ENCODE measurements at places on chromosomes 16 and 17. TPM values are rescaled to one million over a fixed set of nuclear protein-coding genes. Genes with fewer than 3 reads are reported as not detected.

The OTOA gene
- total RNA-seq: not detected

The ITGAL gene
- total RNA-seq: 292 TPM

The SYCE1L gene
- 6.2 TPM for total RNA-seq

The GGT6 gene
- not detected for total RNA-seq

The ZC3H18 gene
- total RNA-seq: 101 TPM

The FBXW10 gene
- total RNA-seq: not detected

The TNP2 gene
- not detected for total RNA-seq

The SUZ12 gene
- total RNA-seq: 70.4 TPM

The CFAP97D1 gene
- total RNA-seq: not detected

The P2RX1 gene
- 4.0 TPM for total RNA-seq

The KRT33A gene
- not detected for total RNA-seq

The ABCA6 gene
- not detected for total RNA-seq

The CCL4 gene
- total RNA-seq: 136 TPM

The TCAP gene
- total RNA-seq: 0.87 TPM

DNA sequence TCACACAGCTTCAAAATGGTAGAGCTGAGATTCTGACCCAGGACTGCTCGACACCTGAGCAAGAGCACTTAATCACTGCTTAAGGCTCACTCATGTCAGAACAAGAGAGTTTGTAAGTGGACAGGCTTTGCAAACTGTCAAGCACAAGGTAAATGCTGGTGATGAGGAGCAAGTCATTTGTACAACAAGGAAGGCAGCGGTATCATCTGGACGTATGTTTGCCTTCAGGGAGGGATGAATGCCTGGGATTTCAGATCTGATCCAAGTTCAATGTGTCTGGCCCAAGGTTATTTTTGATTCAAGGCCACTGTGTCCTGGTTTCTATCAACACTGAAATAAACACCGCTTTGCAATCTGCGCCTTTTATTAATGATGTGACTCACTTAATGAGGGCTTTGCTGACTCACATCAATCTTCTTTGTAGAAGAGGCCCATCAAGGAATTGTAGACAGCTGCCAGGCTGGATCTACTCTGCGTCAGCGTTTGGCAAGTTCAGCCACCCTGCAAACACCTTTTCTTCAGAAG, 174.4 kb upstream of the HS3ST3A1 start:
- no peak for DNase-seq
- no peaks in the 10 kb centered on the region for H3K27me3 ChIP-seq
- no peaks in the 10 kb centered on the region for H3K4me1 ChIP-seq
- H3K27ac ChIP-seq: no peak overlapping the region

DNA sequence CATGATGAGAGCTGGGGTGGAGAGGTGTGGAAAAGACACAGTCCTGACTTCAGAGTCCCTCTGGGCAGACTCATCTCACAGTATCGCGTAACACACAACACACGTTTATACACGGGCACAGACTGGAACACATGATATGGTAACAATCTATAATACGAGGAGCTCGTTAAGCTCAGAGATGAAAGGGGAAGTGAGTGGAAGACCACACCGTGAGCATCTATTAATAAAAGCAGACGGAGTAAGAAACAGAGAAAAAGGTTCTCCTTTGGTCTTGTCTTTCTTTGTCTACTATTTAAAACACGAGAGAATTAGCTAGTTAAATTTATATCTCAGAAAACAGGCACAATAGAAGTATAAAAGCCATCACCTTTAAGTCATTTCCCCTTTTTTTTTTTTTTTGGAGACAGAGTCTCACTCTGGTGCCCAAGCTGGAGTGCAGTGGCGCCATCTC, 13.5 kb downstream of the ANKRD11 start:
- H3K4me1 ChIP-seq: peaks cover 76% of the 10 kb centered on the region
- H3K36me3 ChIP-seq: peaks cover 22% of the 10 kb centered on the region
- peak overlapping the region; percentile 7 for H3K4me3 ChIP-seq
- H3K27me3 ChIP-seq: no peaks in the 10 kb centered on the region
- no peak for DNase-seq

GRCh38 chr16:77273-77806, 685 bp upstream of the MPG start:
- peaks cover 23% of the 10 kb centered on the region for H3K27me3 ChIP-seq
- peak overlapping the region; percentile 74 for H3K27ac ChIP-seq
- peak; percentile 31 for DNase-seq

DNA sequence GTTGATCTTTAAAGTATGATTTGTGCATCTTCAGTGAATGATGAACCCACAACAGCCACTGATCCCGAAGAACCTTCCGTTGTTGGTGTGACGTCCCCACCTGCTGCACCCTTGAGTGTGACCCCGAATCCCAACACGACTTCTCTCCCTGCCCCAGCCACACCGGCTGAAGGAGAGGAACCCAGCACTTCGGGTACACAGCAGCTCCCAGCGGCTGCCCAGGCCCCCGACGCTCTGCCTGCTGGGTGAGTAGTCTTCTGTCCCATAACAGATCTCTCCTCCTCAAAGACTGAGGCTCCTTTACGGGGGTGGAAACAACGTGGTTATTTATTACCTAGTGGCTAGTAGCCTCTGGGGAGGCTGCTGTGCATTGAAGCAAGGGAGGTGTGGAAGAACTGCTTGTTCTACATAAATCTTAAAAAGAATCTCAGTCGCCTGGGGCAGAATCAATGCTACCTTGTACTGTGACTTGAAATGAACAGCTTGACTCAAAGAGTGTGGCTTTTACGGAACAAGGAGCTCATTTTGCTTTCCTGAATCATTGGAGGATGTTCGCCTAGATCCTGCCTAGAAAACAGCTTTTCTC, 63.0 kb upstream of the CLEC18A start:
- no peak for DNase-seq
- H3K27me3 ChIP-seq: no peaks in the 10 kb centered on the region
- peaks cover 2% of the 10 kb centered on the region for H3K4me1 ChIP-seq
- peaks cover 43% of the 10 kb centered on the region for H3K36me3 ChIP-seq
- no peak overlapping the region for H3K4me3 ChIP-seq

- H3K27ac ChIP-seq: no peak overlapping the region
- H3K4me3 ChIP-seq: no peak overlapping the region
- peaks cover 41% of the 10 kb centered on the region for H3K36me3 ChIP-seq
Measured at GRCh38 chr16:89312194-89312593, 94.7 kb downstream of the ZNF778 start.

- H3K27me3 ChIP-seq: no peaks in the 10 kb centered on the region
- peaks cover 64% of the 10 kb centered on the region for H3K36me3 ChIP-seq
- peaks cover 6% of the 10 kb centered on the region for H3K4me1 ChIP-seq
Measured at GRCh38 chr17:36494674-36495073, 8.2 kb downstream of the ZNHIT3 start.

GRCh38 chr17:6159541-6160231, 89.5 kb downstream of the WSCD1 start:
- no peak overlapping the region for H3K4me3 ChIP-seq
- H3K27ac ChIP-seq: no peak overlapping the region
- DNase-seq: no peak
- no peaks in the 10 kb centered on the region for H3K36me3 ChIP-seq
- H3K4me1 ChIP-seq: no peaks in the 10 kb centered on the region

GRCh38 chr17:5184288-5184687, 7.4 kb downstream of the ZNF594 start:
- DNase-seq: no peak
- no peak overlapping the region for H3K4me3 ChIP-seq
- peaks cover 77% of the 10 kb centered on the region for H3K36me3 ChIP-seq

GRCh38 chr17:27295945-27296344, 2.0 kb downstream of the WSB1 start:
- no peaks in the 10 kb centered on the region for H3K27me3 ChIP-seq
- H3K27ac ChIP-seq: peak overlapping the region; percentile 99
- H3K4me1 ChIP-seq: peaks cover 34% of the 10 kb centered on the region
- H3K36me3 ChIP-seq: peaks cover 34% of the 10 kb centered on the region

DNA sequence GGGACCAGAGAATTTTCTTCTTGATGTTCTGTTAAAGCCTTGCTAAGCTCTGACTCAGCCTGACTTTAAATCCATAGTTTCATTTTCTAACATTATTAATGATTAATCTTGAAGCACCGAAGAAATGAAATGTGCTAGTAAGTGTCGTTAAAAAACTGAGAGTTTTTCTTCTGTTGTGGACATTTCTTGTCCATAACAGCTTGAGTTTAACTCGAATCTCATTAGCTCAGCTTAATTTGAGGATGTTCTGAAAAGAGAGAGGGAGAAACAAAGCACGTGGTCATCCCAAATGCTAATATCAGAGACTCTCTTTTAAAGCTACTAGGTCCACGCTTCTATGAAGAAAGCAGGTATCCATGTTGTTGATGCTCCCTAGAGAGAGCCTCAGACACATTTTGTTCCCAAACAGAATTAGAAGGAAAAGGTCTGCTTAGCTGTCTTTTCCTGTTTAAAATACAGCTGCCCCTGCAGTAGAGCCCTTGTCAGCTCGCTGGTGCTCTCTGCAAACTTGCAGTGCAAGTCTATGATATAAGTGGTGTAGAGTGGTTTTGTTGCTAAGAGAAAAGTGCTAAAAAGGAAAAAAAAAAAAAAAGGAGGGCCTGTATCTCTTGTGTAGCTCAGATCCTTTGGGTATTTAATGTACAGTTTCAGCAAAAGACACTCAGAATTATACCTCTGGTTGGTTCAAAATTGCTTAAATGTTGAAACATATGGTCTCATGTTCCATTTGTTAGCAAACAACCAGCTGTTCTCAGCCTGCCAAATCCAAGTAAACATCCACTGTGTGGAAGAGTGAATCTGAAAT, 191.1 kb upstream of the TBX2 start:
- peaks cover 3% of the 10 kb centered on the region for H3K27me3 ChIP-seq
- H3K36me3 ChIP-seq: no peaks in the 10 kb centered on the region
- DNase-seq: no peak
- no peak overlapping the region for H3K4me3 ChIP-seq
- no peak overlapping the region for H3K27ac ChIP-seq

DNA sequence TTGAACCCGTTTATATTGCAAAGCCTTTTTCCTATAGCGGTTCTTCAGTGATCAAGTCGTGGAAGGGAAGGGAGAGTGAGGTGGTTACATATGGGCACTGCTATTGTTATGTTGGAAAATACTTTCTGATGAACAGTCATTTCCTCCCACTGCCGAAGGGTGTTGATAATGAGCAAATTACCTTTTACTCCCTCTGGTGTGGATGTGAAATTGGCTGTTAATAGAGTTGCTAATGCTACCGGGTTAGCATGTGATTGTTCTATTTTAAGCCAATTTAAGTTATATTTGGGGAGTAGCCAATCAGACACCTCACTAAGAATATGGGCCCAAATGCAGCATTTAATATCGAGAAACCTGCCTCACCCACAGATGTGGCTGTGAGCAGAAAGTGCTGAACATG, 15.6 kb upstream of the PMFBP1 start:
- H3K4me1 ChIP-seq: no peaks in the 10 kb centered on the region
- no peak for DNase-seq
- no peak overlapping the region for H3K27ac ChIP-seq
- no peak overlapping the region for H3K4me3 ChIP-seq
- no peaks in the 10 kb centered on the region for H3K27me3 ChIP-seq

DNA sequence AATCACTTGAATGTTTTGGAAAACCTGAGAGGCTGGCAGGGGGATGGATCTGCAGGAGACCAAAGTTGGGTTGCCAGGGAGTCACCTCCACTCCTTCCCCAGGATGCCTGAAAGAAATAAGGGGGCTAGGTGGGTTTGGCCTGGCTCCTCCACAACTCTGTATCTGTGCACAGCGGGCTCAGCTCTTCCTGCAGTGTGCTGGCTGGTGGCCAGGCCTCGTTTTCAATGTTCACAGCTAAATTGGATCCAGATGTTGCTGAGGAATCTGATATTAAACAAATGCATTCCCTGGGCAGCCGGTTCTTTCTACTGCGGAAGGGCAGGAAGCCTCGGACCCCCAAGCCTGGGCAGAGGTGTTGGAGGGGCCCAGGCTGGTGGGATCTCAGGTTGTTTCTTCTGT, 106.2 kb downstream of the N4BP1 start:
- H3K4me1 ChIP-seq: no peaks in the 10 kb centered on the region
- no peak overlapping the region for H3K4me3 ChIP-seq
- H3K27ac ChIP-seq: no peak overlapping the region

GRCh38 chr16:35194681-35195080, 1735.3 kb downstream of the TP53TG3F start:
- no peaks in the 10 kb centered on the region for H3K27me3 ChIP-seq
- H3K27ac ChIP-seq: no peak overlapping the region
- H3K36me3 ChIP-seq: no peaks in the 10 kb centered on the region
- H3K4me1 ChIP-seq: no peaks in the 10 kb centered on the region
- no peak for DNase-seq

DNA sequence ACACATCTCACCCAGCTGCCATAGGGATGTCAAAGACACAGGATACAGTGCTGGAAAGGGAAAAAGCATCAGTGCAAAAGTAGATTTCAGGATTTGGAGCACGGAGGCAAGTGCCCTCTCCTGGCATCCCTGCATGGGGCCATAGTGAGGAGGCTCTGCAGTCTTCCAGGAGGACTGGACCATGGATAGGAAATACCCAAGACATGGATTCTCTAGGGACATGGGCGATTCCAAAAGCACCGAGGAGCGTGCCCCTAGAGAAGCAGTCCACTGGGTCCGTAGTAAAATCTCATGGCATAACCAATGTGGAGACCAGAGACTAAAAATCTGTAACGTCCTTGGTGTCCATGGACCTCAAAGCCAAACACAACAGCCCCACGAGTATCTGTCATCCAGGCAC, 818.2 kb downstream of the KCNJ18 start:
- H3K4me3 ChIP-seq: no peak overlapping the region
- no peaks in the 10 kb centered on the region for H3K27me3 ChIP-seq

- peaks cover 66% of the 10 kb centered on the region for H3K4me1 ChIP-seq
- H3K36me3 ChIP-seq: peaks cover 71% of the 10 kb centered on the region
- H3K27me3 ChIP-seq: no peaks in the 10 kb centered on the region
- peak overlapping the region; percentile 74 for H3K4me3 ChIP-seq
- H3K27ac ChIP-seq: peak overlapping the region; percentile 96
- no peak for DNase-seq
Measured at GRCh38 chr16:84595052-84595481, 22.8 kb downstream of the COTL1 start.

DNA sequence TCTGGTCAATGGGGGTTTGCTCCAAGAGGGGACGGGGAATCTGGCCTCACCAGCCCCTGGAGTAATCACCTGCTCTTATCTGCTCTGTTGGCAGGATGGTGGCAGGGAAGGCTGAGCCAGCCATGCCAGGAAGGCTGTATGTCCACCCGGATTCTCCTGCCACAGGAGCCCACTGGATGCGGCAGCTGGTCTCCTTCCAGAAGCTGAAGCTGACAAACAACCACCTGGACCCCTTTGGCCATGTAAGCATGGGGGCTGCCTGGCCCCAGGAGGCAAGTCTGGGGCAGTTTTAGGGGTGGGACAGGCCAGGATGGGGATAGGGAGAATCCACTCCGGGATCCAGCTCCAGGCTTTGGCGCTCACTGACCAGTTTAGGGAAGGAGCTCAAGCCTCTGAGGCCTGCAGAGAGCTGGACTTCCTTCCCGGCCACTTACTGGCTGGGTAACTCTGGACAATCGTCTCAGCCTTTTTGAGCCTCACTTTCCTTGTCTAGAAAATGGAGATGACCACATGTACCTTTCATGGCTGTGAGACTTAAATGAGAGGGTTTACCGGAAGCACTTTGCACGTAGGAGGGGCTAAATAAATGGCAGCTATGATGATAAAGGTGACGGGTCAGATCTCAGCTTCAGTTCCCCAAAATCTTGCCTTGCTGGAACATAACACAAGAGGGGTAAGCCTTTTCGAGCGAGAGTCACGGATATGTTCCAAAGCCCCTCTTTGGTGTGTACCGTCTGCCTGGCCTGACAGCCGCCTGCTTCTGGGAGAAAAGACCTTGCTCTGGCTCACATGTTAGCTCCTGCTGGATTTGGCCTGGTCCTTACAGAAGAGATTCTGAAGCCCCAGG, 15.4 kb downstream of the TBX4 start:
- peaks cover 25% of the 10 kb centered on the region for H3K27me3 ChIP-seq
- H3K4me1 ChIP-seq: no peaks in the 10 kb centered on the region
- H3K27ac ChIP-seq: no peak overlapping the region
- H3K4me3 ChIP-seq: no peak overlapping the region
